Activated CD8-positive, alpha-beta memory T cell treated with anti-CD3 and anti-CD28 coated beads, Interleukin-2, amount 10 ng/mL, durations not matched to agents 7 days and 5 days (primary cell): ENCODE measurements at places on chromosomes 7 and 10. TPM values are rescaled to one million over a fixed set of nuclear protein-coding genes. Genes with fewer than 3 reads are reported as not detected.

GRCh38 chr7:27095050-27095896 is 527 bp downstream of the HOXA1 start:
- peaks cover 6% of the 10 kb centered on the region for H3K36me3 ChIP-seq
- peak overlapping the region; percentile 65 for H3K27ac ChIP-seq
- peaks cover 12% of the 10 kb centered on the region for H3K4me1 ChIP-seq
- H3K4me3 ChIP-seq: peak overlapping the region; percentile 78
- peaks cover 87% of the 10 kb centered on the region for H3K27me3 ChIP-seq

DNA sequence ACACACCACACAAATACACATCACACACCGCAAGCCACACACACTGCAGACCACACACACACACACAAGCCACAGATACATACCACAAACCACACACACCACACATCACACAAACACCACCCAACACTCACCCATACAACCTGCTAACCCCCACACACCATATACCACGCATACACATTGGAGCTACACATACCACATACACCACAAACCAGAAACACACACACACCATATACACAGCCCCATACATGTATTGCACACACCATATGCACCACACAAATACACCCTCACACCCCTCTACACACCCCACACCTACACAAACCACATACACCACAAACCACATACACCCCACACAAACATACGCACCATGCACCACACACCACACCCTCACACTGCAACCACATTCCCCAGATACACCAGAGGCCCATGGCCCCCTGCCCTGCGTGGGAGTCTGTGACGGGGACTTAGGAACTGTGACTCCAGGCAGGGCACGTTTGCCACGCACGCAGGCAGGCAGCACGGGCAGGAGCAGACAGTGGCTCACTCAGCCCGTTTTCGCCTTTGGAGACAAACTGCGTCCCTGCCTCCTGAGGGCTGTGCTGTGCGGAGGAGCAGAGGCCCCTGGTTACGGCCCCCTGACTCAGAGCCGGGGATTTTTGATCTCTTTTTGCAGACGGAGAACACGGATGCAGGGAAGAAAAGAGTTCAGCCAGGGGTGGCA is 52.6 kb downstream of the TMEM209 start:
- H3K27ac ChIP-seq: no peak overlapping the region
- peaks cover 6% of the 10 kb centered on the region for H3K36me3 ChIP-seq
- H3K27me3 ChIP-seq: peaks cover 7% of the 10 kb centered on the region

STX1A gene
- 13.8 TPM for total RNA-seq

GRCh38 chr7:43491984-43492383 is 90.9 kb upstream of the STK17A start:
- peaks cover 24% of the 10 kb centered on the region for H3K27me3 ChIP-seq
- H3K4me1 ChIP-seq: peaks cover 5% of the 10 kb centered on the region
- H3K4me3 ChIP-seq: no peak overlapping the region
- DNase-seq: no peak

- H3K4me1 ChIP-seq: no peaks in the 10 kb centered on the region
- no peak overlapping the region for H3K27ac ChIP-seq
- H3K27me3 ChIP-seq: peaks cover 6% of the 10 kb centered on the region
- DNase-seq: no peak
These were observed 33.5 kb downstream of the SH2B2 start for GRCh38 chr7:102320181-102320580.

DNA sequence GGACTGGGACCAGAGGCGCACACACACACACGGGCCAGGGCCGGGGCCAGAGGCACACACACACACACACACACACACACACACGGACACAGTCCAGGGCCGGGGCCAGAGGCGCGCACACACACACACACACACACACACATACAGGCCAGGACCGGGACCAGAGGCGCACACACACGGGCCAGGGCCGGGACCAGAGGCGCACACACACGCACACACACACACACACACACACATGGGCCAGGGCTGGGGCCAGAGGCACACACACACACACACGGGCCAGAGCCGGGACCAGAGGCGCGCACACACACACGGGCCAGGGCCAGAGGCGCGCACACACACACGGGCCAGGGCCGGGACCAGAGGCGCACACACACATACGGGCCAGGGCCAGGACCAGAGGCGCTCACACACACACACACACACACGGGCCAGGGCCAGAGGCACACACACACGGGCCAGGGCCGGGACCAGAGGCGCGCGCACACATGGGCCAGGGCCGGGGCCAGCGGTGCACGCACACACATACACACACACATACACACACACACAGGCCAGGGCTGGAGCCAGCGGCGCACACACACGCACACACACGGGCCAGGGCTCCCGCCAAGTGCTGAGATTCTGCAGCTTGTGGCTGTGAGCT is 268.8 kb downstream of the ELFN1 start:
- peak overlapping the region; percentile 98 for H3K27ac ChIP-seq
- peaks cover 5% of the 10 kb centered on the region for H3K27me3 ChIP-seq
- H3K36me3 ChIP-seq: peaks cover 21% of the 10 kb centered on the region
- peak; percentile 47 for DNase-seq
- H3K4me1 ChIP-seq: peaks cover 57% of the 10 kb centered on the region

DNA sequence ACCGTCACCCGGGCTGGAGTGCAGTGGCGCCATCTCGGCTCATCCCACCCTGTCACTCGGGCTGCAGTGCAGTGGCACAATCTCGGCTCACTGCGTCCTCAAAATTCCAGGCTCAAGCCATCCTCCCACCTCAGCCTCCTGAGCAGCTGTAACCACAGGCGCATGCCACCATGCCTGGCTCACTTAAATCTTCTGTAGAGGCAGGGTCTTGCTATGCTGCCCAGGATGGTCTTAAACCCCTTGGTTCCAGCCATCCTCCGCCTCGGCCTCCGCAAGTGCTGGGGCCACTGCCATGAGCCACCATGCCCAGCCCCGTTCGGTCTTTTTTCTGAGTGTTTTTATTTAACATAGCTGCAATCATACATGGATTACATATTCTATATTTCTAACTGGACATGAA is 30.6 kb downstream of the ZFAND2A start:
- peaks cover 19% of the 10 kb centered on the region for H3K36me3 ChIP-seq
- DNase-seq: no peak
- no peaks in the 10 kb centered on the region for H3K4me1 ChIP-seq
- H3K27me3 ChIP-seq: no peaks in the 10 kb centered on the region

DNA sequence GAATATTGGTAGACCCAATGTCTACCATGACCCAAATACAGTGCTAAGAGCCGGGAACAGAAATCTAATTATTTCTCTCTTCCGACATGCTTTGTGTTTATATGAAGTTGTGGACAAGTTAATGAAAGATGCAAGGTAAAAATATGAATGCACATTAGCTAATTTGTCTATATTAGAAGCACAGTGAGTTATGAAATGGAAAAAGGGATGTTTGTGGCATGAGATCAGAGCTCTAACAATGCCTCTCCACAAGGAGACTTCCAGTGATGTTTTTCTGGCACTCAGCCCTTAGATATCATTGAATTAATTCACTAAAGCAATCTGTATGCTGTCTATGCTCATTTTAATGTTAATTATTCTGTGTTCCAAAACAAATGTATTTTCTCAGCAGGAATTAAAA is 897.2 kb downstream of the CNTNAP2 start:
- no peaks in the 10 kb centered on the region for H3K27me3 ChIP-seq
- H3K36me3 ChIP-seq: no peaks in the 10 kb centered on the region
- H3K27ac ChIP-seq: no peak overlapping the region
- no peak for DNase-seq
- H3K4me1 ChIP-seq: no peaks in the 10 kb centered on the region

- H3K36me3 ChIP-seq: no peaks in the 10 kb centered on the region
- no peak for DNase-seq
- H3K27ac ChIP-seq: no peak overlapping the region
- H3K4me1 ChIP-seq: no peaks in the 10 kb centered on the region
- H3K4me3 ChIP-seq: no peak overlapping the region
These were observed 7.5 kb downstream of the LAMB1 start for GRCh38 chr7:107995184-107996071.

FBXO24 gene
- 1.3 TPM for total RNA-seq

DNA sequence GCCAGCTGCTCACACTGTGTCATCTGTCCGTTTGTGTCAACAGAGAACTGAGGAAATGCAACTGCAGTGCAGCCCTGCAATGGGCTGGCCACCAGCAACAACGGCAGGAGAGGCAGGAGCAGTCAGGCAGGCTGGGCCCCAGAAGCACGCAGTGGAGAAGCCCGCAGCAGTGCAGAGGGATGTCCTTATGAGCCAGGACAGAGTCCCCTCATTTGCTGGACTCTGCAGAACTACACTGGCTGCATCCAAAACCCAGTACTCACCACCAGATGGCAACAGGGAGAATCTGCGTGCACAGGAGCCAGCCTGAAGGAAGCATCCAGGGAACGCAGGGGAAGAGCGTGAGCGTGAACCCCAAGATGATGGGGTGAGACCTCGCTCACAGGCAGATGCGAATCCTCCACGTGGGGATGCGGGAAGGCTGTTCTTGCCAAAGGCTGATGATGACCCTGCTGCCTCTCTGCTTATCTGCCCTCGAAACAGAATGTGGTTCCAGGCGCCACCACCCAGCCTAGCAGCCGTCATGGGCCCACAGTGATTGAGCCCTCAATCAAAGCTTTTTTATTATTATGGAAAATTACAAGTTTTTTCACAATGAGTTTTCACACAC is 232.1 kb downstream of the PTPRN2 start:
- no peak overlapping the region for H3K4me3 ChIP-seq
- H3K27me3 ChIP-seq: no peaks in the 10 kb centered on the region
- H3K27ac ChIP-seq: no peak overlapping the region
- H3K4me1 ChIP-seq: no peaks in the 10 kb centered on the region
- no peak for DNase-seq

GRCh38 chr10:124539935-124540641 is 78.5 kb downstream of the LHPP start:
- no peak overlapping the region for H3K4me3 ChIP-seq
- peaks cover 7% of the 10 kb centered on the region for H3K4me1 ChIP-seq
- peak; percentile 75 for DNase-seq

SORCS1 gene
- not detected for total RNA-seq

DNA sequence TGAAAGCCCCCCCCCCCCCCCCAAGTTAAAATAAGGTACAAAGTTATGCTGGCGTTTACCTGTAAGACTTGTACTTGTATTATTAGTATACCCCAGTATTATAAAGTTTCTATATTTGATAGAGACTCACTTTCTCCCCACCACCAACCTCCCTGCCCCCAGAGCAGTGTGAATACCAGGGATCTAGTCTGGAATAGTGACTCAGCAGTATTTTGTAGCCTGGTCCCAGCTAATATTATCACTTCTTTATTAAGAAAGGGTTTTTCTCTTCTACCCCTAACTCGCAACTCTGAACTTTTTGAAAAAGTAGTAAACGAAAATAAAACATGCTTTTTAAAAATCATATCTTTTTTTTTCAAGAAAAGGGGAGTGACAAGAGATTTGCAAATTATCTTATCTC is 26.7 kb downstream of the GLI3 start:
- no peak overlapping the region for H3K27ac ChIP-seq
- no peaks in the 10 kb centered on the region for H3K4me1 ChIP-seq
- H3K27me3 ChIP-seq: no peaks in the 10 kb centered on the region
- no peaks in the 10 kb centered on the region for H3K36me3 ChIP-seq

WDR86 gene
- 0.29 TPM for total RNA-seq

PNLIPRP2 gene
- total RNA-seq: not detected

DNA sequence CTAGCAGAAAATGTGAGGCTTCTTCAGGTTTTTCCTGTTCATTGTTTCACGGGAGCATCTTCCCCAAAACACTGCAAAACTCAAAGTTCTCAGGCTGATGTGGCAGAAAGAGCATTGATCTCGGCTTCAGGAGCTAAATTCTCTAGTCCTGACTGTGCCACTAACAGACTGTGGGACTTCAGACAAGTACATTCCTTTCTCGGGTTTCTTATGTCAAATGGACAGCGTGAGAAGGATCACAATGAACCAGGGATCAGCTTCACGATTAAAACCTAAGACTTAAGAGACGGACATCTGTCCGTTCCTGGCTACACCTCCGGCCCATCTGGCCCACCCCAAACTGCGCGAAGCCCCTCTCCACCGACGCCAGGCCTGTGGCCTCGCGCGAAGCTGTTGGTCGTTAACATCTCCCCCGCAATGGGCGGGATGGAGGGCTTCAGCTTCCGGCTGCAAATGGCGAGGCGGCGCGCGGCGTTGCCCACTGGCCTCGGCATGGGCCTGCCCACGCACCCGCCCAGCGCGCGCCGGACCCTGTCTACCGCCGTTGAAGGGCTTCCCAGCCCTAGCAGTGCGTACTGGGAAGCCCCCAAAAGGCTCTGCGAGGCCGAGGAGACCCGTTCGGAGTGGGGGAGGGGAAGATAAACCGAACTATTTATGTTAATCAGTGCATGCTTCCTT is 549 bp upstream of the DDX50 start:
- peaks cover 18% of the 10 kb centered on the region for H3K36me3 ChIP-seq
- H3K27me3 ChIP-seq: peaks cover 3% of the 10 kb centered on the region
- peaks cover 42% of the 10 kb centered on the region for H3K4me1 ChIP-seq
- H3K27ac ChIP-seq: peak overlapping the region; percentile 94

SMKR1 gene
- 2.3 TPM for total RNA-seq

PNLIPRP1 gene
- not detected for total RNA-seq

GRM3 gene
- total RNA-seq: not detected

TRIM50 gene
- total RNA-seq: not detected

- no peak overlapping the region for H3K27ac ChIP-seq
- H3K36me3 ChIP-seq: peaks cover 59% of the 10 kb centered on the region
- H3K4me3 ChIP-seq: no peak overlapping the region
- no peaks in the 10 kb centered on the region for H3K27me3 ChIP-seq
These were observed 65.0 kb upstream of the ZNF746 start for GRCh38 chr7:149562602-149563001.

SPDYE8 gene
- total RNA-seq: not detected
